ENCODE measurements at places on chromosomes 3 and 15.

GRCh38 chr3:3296979-3297381 lies 117.5 kb upstream of the CRBN start:
- DNase-seq: no peak

DNA sequence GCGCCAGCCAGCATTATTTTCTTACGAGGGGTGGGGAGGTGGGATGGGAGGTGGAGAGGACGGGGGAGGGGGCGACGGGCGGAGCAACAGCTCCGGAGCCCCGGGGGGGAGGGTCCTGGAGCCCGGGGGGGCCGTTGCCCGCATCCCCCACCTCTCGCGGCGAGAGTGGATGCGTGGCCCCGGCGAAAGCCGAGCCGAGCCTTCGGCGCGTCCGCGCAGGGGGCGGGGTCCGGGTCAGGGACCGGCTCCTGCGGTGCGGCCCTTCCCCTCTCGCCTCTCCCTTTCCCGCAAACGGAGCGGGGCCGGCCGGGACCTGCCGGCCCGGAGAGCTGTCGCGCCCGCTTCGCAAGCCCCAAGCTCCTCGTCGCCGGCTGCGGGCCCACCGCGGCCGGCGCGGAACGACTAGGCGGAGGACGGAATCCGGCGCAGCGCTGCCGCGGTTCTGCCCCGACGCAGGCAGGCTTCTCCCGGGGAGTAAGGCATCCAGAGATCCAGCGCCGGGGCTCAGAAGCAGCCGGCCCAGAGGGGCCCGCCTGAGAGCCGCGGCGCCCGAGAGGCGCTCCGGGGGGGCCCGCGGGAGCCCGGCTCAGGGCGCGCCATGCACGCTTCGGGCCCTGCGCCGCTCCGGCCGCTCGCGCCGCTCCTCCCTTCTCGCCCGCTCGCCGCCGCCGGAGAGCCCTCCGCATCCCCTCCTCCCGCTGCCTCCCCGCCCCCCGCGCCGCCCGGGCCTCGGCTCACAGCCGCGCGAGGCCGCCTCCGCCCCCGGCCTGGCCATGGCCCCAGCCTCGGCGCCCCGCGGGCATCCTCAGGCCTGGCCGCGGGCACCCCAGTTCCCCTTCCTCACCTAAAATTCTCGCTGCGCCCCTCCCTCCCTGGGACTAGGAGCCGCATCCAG lies 459 bp upstream of the ADCY5 start:
- DNase-seq: no peak

DNA sequence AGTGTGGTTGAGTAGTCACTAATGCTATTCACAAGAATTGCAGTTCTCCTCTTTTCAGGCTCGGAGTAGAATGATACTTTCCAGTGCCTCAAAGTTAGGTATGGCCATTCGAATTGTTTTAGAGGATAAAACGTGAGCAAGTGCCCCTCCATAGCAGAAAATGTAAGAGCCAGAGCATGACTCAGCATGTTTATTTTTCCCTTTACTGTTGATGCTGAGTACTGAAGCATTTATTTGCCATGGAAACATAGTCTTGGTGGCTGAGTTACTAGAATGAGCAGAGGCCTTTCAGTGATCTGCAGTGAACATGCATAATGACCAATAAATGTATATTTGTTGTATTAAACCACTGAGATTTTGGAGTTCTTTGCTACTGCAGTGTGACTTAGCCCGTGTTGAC lies 540.6 kb downstream of the NLGN1 start:
- peak; percentile 10 for DNase-seq

GRCh38 chr3:149511040-149511626 lies 36.6 kb downstream of the TM4SF4 start:
- no peak for DNase-seq

DNA sequence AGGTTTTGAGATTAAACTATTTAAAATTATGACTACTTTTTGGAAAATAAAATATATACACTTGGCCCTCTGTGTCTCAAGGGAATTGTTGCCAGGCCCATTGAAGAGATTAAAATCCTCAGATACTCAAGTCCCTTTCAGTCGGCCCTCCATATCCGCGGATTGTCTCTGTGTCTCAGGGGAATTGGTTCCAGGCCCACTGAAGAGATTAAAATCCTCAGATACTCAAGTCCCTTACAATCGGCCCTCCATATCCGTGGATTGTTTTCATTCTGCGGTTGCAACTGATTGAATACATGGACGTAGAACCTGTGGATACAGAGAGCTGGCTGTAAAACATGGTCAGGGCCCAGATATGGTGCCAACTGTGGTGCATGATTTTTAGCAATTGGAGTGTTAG lies 15.7 kb upstream of the LRCH3 start:
- no peak for DNase-seq

GRCh38 chr3:154240235-154240634 lies 84.1 kb downstream of the DHX36 start:
- no peak for DNase-seq

DNA sequence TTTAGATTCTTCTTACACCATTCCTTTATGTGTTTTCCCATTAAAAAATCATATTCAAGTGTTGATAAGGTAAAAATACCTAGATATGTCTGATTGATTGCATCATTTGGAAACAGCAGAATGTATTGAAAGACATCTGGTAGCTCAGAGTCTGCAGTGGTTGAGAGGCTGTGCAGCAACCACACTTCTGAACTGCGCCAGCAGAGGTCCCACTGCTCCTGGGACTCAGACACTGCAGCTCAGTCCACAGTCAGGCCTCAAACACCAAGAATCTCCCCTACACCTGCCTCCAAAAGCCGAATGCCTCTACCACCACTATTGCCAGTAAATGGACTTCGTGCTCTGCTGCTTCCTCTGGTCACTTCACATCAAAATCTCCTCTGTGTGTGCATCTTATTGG lies 176.9 kb upstream of the LMCD1 start:
- DNase-seq: no peak

DNA sequence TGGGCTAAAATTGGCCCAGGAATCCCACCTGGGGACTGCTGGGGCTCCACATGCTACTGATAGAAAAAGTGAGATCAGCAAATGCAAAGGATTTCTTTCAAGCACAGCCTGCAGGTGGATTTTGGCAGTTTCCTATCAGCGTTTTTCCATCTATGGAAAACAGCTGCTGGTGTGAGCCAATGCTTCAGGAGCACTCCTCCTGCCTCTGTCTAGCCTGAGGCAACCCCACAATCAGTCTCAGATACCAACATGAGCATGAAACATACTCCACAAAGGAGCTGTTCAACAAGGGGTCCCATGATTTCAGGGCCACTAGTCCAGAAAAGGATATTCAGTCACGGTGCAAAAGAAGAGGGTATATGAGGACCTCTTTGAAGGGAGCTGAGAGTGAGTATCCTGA lies 311.5 kb upstream of the THBS1 start:
- no peak for DNase-seq

DNA sequence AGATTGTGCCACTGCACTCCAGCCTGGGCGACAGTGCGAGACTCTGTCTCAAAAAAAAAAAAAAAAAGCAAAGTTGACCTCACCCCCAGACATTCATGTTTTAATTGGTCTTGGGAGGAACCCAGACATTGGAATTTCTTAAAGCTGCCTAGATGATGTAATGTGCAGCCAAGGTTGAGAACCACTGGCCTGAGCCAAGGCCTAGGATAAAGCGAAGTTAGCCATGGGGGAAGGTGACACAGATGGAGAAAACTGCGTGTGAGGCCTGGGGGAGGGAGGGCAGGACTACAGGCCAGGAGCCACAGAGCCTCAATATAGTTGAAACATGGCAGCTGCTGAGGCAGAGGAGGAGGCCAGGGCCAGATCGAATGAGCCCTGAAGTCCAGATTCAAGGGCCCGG lies 21.0 kb downstream of the GLB1 start:
- DNase-seq: no peak

GRCh38 chr3:43219616-43220015 lies 66.7 kb upstream of the SNRK start:
- DNase-seq: no peak

DNA sequence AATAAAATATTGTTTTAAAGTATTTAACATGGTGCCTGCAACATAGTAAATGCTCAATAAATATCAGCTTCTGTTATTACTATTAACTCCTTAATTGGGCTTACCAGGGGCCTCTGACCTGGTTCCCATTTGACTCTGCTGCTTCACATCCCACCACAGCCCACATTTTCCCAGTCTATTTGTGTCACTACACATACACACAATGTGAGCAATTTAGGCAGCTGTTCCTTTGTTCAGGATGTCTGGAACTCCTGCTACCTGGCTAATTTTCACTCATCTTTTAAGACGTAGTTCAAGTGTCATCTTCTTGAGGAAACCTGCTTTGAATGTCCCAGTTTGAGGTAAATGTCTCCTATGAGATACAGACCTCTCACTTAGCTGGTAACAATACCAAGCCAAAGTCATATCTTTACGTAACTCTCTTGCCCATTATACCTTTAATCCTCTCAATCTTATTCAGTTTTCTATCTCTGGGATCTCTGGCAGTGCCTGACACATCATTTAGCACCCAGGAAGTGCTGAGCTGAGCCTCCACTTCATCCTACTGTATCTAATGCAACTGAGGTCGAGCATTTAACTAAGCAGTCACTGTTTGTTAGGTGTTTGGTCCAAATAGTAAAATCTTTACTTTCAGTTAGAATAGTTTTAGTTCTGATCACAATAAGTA lies 4.4 kb downstream of the TGFBR2 start:
- DNase-seq: no peak

DNA sequence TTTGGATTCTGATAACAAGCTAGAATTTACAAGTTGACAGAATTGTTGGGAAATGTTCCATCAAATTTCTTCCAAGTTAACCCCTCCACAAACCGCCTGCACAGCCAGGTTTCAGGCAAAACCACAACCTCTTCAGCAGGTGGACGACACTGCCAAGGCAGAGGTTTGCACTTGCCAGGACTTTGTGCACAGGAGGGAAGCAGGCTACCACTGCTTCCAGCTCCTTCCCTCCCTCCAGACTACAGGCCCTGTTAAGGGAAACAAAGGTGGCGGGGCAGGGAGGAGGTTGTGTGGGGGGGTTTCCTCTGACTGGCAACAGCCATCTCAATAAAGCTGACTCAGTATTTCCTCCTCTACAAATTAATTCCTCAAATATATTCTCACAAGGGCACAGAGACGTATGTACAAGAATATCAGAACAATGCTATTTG lies 42.2 kb downstream of the TBC1D2B start:
- DNase-seq: no peak

GRCh38 chr15:56835718-56836171 lies 82.7 kb upstream of the TCF12 start:
- DNase-seq: peak; percentile 7

DNA sequence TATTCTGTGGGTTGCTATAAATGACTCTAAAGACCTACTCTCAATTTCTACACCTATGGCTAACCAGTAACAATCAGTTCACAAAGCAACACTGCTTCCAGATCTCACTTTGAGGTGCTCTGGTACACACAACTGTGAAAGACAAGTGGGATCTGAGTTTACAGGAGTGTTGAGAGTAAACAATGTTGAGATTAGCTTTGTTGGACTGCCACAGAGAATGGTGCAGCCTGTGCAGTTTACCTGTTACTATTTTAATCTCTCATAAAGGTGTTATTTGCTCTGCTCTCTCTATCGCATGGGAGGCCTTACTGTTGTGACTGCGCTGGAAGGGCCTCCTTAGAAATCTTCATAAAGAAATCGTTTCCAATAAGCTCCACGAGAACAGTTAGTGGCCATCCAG lies 112.0 kb downstream of the SOX2 start:
- no peak for DNase-seq

DNA sequence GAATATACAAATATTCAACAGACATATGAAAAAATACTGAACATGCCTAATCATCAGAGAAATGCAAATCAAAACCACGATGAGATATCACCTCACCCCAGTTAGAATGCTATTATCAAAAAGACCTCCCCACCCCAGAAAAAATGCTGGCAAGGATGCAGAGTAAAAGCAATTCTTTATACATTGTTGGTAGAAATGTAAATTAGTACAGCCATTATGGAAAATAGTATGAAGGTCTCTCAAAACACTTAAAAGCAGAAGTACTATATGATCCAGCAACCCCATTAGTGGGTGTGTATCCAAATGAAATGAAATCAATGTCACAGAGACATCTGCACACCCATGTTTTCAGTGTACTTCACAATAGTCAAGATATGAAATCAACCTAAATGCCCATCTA lies 308.7 kb downstream of the CHST2 start:
- no peak for DNase-seq

- DNase-seq: no peak
Measured at GRCh38 chr3:56254835-56255234, 213.4 kb downstream of the ERC2 start.

GRCh38 chr3:142735462-142735861 lies 11.6 kb downstream of the TRPC1 start:
- DNase-seq: no peak

DNA sequence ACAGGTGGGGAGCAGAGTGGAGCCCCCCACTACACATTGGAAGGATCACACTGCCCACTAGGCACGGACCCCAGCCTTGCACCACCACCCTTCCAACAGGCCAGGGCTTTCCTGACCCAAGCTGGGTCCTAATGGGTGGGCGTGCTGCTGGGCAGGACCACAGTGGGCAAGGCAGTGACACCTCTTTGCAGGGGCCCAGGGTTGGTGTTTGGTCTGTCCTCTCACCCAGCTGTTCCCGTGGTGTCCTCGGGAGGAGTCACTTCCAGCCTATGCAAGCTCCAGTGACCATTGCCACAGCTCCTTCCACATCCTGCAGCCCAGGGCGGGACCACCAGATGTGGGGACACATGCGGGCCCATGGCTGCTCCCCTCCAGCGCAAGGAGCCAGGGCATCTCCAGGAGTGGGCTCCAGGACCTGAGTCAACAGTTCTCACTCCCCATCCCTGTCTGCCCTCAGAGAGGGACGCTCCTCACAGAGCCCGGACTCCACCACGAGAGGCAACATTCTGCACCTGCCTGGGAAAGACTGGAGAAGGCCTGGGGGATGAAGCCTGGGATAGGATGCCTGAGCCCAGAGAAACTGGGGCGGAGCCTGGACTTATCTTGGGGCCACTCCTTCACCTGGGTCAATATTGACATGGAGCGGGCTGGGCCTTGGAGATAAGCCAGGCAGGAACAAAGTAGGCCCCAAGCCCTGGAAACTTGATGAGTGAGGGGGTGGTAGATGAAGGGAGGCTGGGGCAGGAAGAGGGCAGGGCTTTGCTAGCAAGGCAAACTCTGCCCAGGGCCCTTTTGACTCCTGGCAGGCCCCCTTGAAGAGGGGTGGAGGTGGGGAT lies 3.9 kb upstream of the VILL start:
- DNase-seq: no peak

DNA sequence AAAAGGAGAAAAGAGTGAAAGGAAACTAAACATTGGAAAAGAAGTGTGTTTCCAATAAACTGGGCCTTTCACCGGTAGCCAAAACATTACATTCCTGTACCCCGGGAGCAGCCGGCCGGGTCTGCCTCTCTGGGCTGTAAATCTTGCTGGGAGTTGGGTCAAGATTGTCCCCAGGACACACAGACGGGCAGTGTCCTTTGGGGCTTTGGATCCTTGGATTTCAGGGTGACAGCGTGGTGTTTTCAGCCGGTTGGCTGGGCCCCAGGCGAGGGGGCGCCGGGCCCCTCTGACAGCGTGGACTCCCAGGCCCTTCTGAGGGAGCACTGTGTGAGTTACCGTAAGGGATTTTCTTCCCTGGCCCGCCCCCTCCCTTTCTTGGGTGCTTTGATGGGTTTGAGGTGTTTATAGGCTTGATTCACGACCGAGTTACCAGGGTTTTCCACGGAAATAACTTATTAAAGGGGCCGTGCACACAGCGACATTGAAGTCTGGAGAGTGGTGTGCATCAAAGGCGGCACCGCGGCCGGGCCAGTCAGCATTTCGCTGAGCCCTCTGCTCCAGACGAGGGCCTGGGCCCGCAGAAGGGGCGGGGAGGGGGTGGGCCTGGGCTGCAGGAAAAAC lies 27.4 kb downstream of the SMAD6 start:
- no peak for DNase-seq

- DNase-seq: no peak
Measured at GRCh38 chr3:188742755-188743550, 428.8 kb upstream of the TPRG1 start.

Measured in amniotic stem cell (primary cell).